ENCODE measurements at places on chromosomes 3 and 15. TPM values are rescaled to one million over a fixed set of nuclear protein-coding genes. Genes with fewer than 3 reads are reported as not detected.

Gene GCSAM
- total RNA-seq: 0.13 TPM

Gene PPP1R14D
- total RNA-seq: not detected

Gene CACNA2D3
- 10.4 TPM for total RNA-seq

Gene ABI3BP
- 4.2 TPM for total RNA-seq

Gene CP
- 0.60 TPM for total RNA-seq

Gene GFM1
- 54.1 TPM for total RNA-seq

Gene GATM
- 17.4 TPM for total RNA-seq

Gene TM4SF4
- 0.22 TPM for total RNA-seq

Gene XIRP1
- 0.17 TPM for total RNA-seq

Gene PTPRG
- 16.8 TPM for total RNA-seq

Gene GHRL
- 0.46 TPM for total RNA-seq

Gene LAMB2
- 559 TPM for total RNA-seq

Gene THSD4
- 29.4 TPM for total RNA-seq

Gene PRSS50
- total RNA-seq: 0.27 TPM

Gene ZNF662
- total RNA-seq: 8.7 TPM

Gene CCDC80
- total RNA-seq: 3.3 TPM

Gene PPP2R3A
- total RNA-seq: 23.5 TPM

Gene KNG1
- 0.10 TPM for total RNA-seq

Gene RARB
- 16.9 TPM for total RNA-seq

Gene BFSP2
- not detected for total RNA-seq

Gene LEKR1
- 1.2 TPM for total RNA-seq

Gene UBE3A
- total RNA-seq: 87.7 TPM

Gene PARP16
- total RNA-seq: 6.1 TPM

Gene RARRES1
- total RNA-seq: 0.38 TPM

Gene MUC4
- 0.76 TPM for total RNA-seq

Gene FANCD2OS
- total RNA-seq: not detected

Gene EOMES
- 0.53 TPM for total RNA-seq

Gene EPHA3
- total RNA-seq: 36.0 TPM

Gene GOLGA6B
- total RNA-seq: not detected

Gene GADL1
- not detected for total RNA-seq

Gene PLSCR2
- not detected for total RNA-seq

Gene MAN2A2
- total RNA-seq: 39.0 TPM

Gene IL17RB
- total RNA-seq: 1.7 TPM

Gene ALDH1A3
- 0.36 TPM for total RNA-seq

Gene PCLAF
- total RNA-seq: 4.0 TPM

Gene CPLX3
- 0.30 TPM for total RNA-seq

Gene IMPG2
- total RNA-seq: 0.92 TPM

Gene ATP13A5
- total RNA-seq: 1.0 TPM

Gene TUBGCP5
- total RNA-seq: 22.7 TPM

Gene WNT5A
- total RNA-seq: 1.6 TPM

Gene ALCAM
- 38.0 TPM for total RNA-seq

Gene CORO2B
- 14.5 TPM for total RNA-seq

Gene CCDC71
- 18.6 TPM for total RNA-seq

Gene FMN1
- total RNA-seq: 2.2 TPM

Gene DUOX1
- total RNA-seq: 1.6 TPM

Gene C3orf49
- total RNA-seq: not detected

Gene PLSCR5
- total RNA-seq: 0.78 TPM

Gene ANAPC13
- total RNA-seq: 115 TPM

Gene ATG3
- 43.3 TPM for total RNA-seq

Gene RTP3
- total RNA-seq: not detected

Gene HYKK
- total RNA-seq: 5.6 TPM

Gene OR5H1
- 0.11 TPM for total RNA-seq

Gene XPC
- 93.7 TPM for total RNA-seq

Data from motor neuron (in vitro differentiated cells).